SW480 (cell line): ENCODE measurements at places on chromosomes 4 and X.

DNA sequence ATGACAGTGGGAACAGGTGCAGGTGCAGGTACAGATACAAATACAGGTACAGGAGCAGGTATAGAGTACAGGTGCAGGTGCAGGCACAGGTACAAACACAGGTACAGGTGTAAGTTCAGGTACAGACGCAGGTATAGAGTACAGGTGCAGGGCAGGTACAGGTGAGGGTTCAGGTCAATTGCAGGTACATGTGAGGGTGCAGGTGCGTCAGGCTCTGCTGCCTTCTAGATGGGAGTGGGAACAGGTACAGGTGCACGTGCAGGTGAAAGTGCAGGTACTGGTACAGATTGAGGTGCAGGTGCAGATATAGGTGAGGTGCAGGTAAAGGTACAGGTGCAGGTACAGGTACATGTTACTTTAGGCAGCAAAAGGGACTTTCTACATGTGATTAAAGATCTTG, 85.7 kb downstream of the CRLF2 start:
- DNase-seq: no peak

- DNase-seq: no peak
Observed at GRCh38 chr4:99062120-99062519, 26.5 kb downstream of the ADH5 start.

GRCh38 chr4:35025152-35025834, 1219.0 kb downstream of the ARAP2 start:
- DNase-seq: no peak

GRCh38 chr4:116539744-116540143, 545.6 kb downstream of the TRAM1L1 start:
- DNase-seq: no peak
